Epithelial cell of proximal tubule (primary cell): ENCODE measurements at places on chromosomes 6 and 20.
A peak's percentile ranks its signal among the peaks of the same experiment; 100 is the strongest.

DNA sequence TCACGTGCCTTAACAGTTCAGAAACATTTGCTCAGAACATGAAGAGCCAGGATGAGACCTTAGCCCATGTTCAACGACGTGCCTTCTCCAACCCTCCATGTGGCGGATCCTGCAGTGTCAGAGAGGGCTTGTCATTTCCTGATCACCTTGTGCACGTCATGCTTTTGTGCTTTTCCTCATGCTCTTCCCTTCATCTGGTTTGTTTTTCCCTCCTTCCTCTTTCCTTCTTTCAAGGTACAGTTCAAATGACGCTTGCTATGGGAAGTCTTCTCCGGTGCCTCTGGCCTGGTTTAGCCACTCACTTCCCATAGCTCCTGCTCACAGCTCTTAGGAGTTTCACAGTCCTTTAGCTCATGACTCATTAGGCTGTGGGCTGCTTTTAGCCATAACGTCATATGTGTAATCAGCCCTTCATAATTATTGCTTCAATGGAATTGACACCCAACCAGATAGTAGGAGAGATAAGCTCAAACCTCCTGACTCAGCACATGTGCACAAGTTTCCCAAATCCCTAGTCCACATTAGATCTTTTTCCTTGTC, 102.7 kb upstream of the CNKSR3 start:
- DNase-seq = peak; percentile 57

DNA sequence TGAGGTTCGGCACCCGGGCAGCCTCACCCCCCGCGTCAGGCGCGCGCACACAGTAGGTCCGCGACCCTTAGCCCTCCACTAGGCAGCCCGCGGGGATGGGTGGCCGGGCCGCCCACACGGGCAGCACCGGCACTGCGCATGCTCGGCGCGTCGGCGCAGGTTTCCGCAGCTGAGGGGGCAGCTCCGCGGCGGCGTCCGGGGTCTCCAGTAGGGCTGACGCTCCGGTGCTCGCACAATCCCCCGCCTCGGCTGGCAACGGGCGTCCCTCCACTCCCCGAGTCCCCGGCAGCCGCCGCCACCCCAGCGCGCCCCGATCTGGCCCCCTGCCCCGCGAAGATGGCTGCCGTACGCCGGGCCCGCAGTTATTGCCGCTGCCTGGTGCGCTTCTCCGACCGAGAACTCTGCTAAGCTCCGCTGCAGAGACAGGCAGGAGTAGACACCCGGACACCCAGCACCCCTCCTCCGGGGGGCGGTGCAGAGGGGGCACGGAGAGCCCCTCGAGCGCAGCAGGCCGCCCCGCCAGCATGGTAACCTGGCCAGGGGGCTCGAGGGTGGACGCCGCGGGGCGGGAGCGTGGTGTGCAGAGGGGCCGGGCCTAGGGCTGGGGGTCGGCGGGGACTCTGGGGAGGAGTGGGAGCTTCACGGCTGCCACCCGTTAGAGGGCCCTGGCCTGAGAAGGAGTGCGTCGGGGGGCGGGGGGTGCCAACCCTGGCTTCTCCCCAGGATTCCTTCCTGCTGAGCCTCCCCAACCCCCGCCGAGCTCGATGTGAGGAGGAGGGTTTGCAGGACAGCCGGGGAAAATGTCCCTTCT, at the start of gene FBXO9:
FBXO9 (plus strand) TSS at position 139 of the 811 bp plus-strand sequence; CDS start at position 525, 386 bp downstream.
- no peak for DNase-seq

DNA sequence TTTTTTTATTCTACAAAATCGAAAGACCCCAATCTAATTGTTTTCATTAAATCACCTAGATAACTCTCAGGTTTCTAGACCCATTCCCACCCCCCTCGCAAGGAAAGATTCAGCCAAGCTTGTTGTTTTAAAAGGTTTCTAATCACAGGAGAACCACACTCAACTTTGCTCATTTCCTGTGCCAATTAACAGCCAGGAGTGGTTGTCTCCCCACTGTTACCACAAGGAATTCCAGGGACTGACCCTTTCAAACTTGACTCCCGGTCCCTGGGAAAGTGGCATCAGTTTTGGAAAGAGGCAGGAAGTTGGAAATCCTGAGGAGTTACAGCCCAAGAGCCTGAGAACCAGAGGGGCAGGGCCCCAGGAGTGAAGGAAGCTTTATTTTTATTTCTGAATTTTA, 561.3 kb upstream of the JAG1 start:
- DNase-seq = peak; percentile 46

- DNase-seq = no peak
Measured at GRCh38 chr20:42862446-42862845, 327.3 kb downstream of the PTPRT start.

- no peak for DNase-seq
Measured at GRCh38 chr6:18031680-18032256, 44.3 kb upstream of the KIF13A start.

DNA sequence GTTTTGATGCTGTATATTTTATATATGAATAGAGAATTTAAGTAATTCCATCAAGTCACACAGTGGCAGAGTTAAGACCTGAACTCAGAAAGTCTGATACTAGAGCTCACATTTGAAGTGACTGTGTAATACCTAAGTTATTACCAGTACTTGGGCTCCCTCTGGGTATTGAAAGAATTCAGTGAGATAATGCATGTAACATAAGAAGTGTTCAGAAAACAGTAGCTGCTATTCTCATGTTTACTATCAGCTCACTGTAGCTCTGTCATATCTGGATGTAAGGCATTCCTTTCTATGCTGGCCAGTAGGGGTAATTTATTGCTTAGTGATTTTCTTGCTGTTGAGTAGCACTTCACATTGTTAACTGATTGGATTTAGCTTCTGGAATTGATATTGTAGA, 44.6 kb downstream of the NKX2-4 start:
- DNase-seq = no peak

DNA sequence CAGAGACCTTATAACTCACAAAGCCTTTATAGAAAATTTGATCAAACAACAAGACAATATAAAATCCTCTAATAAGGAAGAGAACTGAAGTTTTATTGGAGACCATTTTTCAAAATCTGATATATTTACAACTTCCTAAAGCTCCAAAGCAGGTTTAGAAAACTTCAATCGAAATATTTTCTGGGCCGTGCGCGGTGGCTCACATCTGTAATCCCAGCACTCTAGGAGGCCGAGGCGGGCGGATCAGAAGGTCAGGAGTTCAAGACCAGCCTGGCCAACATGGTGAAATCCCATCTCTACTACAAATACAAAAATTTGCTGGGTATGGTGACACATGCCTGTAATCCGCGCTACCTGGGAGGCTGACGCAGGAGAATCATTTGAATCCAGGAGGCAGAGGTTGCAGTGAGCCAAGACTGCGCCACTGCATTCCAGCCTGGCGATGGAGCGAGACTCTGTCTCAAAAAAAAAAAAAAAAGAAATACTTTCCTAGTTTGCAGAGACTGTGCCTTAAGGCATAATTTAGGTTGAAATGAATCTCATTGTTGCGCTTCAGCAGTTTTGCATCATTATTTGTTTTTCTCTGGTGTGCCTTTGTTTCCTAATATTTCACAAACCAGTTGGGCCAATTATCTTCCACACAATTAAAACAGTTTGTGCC, 60.6 kb upstream of the ASIP start:
- peak; percentile 16 for DNase-seq

- no peak for DNase-seq
Measured at GRCh38 chr20:25206063-25206403, 10.5 kb downstream of the ENTPD6 start.

DNA sequence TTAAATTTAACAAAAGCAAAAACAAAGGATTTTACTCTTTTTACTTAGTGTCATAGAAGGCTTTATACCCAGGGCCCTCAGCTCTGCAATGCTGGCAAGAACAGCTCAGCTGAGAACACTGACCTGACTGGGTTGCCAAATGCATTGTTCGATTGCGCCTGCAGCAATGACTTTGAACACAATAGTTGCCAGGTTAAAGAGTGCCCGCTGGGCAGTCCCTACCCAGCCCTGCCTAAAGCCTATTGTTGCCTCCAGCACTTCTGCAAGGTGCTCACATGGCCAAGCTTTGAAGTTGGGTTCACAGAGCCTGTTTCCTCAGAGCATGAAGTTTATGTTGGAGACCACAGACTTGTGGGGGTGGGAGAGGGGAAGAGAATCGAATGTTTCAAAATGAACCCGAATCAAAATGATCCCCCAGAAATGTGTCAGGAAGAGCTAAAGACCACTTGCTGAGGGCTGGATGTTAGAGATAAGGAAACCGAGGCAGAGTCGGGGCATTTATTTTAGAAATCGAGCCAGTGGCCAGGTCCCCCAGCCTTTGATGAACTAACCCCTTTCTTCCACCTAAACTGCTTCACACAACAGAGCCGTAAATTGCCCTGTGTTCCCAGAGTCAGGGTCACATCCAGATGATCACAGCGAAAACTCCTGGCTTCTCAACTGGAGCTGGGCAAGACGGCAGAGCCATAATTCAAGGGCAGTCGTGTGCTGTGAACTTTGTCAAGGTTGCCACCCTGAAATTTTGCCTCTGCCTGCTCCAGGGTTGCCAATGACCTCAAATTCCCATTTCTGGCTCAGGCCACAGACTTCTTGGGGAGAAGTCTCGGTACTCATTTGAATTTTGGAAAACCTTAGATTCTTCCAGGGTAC, 55.0 kb downstream of the FOXA2 start:
- no peak for DNase-seq

DNA sequence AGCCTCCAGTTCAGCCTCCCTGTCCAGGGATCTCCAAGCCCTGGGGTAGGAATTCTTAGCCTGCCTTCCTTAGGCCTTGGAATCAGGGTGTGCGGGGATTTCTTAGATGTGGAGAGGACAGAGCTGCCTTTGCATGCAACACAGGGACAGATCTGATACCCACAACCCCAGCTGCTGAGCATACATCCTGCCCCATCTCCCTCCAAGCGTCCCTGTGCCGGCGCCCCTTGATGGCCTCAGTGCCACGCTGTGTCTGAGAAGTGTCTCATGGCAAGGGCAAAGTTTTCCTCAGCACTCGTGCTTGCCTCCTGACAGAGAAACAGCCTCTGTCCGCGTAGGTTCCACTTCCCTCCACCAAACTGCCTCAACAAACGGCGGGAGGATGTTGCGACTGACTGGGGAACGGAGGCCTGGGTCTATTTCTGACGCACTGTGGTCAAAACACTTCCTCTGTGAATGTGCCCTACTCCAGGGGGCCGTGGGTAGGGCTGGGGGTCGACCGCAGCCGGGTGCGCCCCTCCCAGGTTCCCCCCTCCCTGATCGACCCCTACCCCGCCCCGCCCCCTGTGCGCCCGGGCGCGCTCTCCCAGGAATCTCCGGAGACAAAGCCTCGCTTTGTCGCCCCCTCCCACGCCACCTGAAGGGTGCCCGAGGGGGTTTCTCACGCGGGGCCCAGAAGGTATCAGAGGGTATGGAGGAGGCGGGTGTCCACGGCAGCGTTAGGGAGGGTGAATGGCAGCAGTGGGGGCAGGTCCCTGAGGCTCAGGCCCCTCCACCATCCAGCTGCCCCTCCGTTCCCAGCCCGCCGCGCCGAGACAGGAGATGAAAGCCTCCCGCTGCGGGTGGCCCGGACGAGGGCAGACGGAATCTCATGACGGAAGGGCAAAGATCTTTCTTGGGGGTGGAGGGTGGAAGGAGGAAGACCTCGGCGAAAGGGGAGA, 806 bp downstream of the MICAL1 start:
- DNase-seq = no peak

DNA sequence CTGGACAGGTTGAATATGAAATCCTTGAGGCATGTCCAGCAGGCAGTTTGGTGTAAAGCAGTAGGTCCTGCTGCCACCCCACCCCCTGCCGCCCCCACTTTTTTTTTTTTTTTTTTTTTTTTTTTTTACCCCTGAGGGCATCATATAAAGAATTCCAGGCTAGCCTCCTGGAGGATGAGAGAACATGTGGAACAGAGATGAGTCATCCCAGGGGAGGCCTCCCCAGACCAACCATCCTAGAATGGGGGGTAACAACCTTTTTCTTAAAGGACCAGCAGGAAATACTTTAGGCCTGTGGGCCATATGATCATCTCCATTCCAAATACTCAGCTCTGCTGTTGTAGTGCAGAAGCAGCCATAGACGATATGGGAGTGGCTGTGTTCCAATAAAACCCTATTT, 170.9 kb downstream of the GJA10 start:
- DNase-seq = no peak

DNA sequence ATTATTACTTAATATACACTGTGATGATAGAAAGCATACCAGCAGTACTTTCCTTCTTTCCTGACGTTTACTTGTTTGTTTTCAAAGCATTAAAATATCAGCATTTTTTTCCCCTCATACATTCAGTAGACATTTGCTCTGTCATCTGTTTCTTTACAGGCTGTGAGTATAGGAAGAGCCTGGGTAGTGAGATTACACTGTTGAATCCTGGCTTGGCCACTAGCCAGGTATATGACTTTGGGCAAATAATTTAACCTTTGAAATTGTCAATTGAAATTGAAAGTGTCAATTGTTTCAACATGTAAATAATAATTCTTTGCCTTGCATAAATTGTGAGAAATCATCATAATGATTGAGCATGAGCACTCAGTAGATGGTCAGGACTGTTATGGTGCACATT, 336.2 kb downstream of the CDKAL1 start:
- no peak for DNase-seq

GRCh38 chr6:39470506-39470905, 148.0 kb upstream of the KCNK16 start:
- no peak for DNase-seq

DNA sequence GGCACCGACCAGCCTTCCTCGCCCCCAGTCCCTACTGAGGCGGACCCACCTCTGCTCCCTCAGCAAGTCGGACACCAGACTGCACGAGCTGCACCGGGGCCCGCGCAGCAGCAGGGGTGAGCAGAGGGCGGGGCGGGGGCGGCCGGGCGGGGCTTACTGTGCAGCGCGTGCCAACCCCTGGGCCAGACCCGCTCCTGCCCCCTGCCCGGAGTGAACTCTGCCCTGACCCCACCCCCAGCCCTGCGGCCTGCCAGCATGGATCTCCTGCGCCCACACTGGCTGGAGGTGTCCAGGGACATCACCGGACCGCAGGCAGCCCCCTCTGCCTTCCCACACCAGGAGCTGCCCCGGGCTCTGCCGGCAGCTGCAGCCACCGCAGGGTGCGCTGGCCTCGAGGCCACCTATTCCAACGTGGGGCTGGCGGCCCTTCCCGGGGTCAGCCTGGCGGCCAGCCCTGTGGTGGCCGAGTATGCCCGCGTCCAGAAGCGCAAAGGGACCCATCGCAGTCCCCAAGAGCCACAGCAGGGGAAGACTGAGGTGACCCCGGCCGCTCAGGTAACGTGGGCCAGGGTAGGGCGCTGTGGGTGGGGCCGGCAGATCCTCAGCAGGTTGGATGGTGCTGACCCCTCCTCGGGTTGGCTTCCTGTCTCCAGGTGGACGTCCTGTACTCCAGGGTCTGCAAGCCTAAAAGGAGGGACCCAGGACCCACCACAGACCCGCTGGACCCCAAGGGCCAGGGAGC, 1.5 kb upstream of the SLC2A4RG start:
- no peak for DNase-seq

DNA sequence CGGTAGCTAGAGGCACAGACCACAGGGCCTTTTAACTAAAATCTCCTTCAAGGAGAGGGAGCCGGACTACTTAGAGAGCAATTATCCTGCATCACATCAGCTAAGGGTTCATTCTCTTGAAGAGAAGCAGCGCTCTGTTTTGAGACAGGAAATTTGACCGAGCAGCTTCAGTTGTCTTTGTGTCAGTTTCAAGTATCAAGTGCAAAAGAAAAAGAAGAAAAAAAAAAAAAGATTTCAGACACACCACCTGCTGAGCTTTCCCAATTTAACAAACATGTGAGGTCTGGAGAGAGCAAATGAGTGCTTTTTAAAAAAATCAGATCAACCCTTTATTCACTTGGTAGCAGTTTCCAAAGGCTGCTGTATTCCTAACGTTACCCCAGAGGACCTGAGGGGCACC, 273.5 kb upstream of the POU3F2 start:
- DNase-seq = no peak

- DNase-seq = no peak
Measured at GRCh38 chr6:168494726-168495125, 53.7 kb downstream of the SMOC2 start.
